ENCODE measurements at places on chromosomes 5 and 9.

DNA sequence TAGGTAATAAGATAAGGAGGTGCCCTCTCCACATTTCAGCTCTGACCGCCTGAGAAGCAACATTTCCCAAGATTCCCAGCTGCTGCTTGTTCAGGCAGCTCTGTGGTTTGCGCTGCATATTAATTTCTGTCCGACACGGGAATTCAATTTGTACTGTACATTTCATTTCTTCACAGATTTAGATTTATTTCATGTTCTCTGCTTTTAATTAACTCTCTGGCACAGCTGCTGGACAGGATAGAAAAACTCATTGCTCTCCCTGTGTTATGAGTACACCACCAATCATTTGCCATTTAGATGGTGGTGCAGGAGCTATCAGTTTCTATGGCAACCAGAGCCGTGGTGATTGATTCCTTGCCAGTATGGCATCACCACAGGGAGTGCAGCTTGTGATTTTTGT, 558.5 kb downstream of the DMRTA1 start:
- DNase-seq = no peak

DNA sequence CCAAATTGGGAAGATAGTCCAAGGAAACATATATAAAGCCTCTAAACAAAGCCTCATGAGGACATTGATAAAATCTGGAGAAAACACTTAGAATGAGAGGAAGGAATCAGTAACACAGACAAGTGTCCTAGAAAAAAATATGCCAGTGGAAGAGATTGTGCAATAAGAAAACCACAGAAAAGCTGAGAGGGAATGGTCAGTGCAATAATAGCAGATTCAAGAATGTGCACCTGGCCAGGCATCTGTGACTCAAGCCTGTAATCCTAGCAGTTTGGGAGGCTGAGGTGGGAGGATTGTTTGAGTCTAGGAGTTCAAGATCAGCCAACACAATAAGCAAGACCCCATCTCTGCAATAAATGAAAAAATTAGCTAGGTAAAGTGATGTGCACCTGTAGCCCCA, 691.2 kb upstream of the CDH6 start:
- DNase-seq = no peak

- no peak for DNase-seq
Measured at GRCh38 chr5:136143763-136144162, 11.1 kb downstream of the SMAD5 start.

- no peak for DNase-seq
Measured at GRCh38 chr5:139277171-139277570, 16.4 kb upstream of the MATR3 start.

GRCh38 chr5:57324861-57325260, 151.0 kb downstream of the GPBP1 start:
- DNase-seq = no peak

DNA sequence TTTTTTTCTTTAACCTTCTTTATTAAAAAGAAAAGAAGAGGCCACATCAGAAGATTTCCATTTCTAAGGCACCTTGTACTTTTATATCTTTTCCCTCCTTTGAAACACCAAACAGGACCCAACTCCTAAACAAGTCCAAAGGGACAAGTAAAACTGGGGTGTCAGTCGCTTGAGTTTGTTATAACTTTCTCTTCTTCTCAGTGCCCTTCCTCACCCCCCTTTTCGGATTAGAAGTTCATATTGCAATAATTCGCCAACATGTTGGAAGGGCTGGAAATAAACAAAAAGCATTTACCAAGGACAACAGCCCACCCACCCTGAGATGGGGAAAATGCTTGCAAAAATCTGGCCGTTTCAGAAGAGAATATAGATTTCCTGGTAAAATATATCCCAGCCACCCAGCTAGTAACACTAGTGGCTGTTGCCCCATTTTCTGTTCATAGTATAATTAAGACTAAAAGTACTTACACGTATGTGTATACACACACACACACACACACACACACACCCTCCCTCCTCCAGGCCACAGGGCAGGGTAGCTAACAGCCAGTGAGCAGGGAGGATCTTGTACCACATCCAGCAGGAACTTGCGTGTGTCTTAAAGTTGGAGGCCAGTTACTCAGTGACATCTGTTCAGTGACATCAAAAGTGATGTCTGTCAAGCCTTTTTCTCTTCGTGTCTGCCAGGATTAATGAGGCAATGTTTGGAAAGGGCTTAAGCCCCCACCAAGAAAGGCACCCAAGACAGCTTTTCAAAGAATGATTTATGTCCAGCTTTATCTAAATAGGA, 149.1 kb upstream of the KLF4 start:
- DNase-seq = peak; percentile 4

GRCh38 chr5:153974131-153974812, 64.4 kb downstream of the FAM114A2 start:
- no peak for DNase-seq

DNA sequence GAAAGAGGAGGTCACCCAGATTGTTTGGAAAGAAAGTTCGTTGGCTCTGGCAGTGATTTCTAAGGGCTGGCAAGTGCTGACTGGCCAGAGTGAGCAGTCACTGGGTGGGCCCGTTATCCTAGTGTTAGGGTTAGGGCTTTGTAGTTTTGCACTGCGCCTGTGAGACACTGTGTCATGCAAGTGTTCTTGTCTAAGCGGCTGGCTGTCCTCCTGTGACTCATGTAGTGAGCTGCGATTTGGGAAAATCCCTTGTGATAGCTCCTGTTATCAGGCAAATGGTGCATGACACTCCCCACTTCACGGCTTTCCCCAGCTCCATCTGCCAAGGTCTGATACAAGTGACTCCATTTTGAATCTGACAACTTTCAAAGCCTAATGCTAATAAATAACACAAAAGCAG, 526.0 kb upstream of the ADAMTS16 start:
- no peak for DNase-seq

DNA sequence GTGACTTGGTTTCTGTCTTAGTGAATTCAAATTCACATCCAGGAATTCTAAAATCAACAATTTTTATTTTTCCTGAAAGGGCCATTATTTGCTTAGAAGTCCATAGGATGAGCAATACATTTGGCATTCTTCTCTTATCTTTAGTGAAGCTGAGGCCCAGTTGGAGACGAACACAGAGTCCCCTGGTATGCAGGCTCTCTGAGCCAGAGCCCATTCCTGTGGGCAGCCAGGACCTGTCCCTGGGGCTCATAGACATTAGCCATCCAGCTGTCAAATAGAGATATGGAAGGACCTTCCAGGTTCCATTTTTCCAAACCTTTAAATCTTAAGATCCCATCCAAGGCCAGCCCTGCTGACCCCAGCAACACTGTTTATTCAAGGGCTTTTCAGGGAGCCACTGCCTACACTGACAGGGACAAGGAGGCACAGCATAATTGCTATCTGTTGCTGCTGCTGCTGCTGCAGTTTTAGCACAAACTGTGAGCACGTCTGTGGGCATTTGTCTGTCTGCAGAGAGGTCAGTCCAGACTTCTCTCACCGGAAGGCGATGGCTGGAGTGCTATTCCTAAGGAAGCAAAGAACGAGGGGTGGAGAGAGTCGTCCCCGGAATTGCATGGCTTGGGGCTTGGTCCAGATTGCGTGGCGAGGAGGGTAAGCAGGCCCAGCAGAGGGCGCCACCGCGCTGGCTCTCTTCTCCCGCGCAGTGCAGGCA, 639.0 kb downstream of the CCDC171 start:
- peak; percentile 19 for DNase-seq

GRCh38 chr5:5422819-5423515, 490 bp downstream of the ICE1 start:
- no peak for DNase-seq

- no peak for DNase-seq
Measured at GRCh38 chr9:133961226-133962165, 30.6 kb downstream of the VAV2 start.

DNA sequence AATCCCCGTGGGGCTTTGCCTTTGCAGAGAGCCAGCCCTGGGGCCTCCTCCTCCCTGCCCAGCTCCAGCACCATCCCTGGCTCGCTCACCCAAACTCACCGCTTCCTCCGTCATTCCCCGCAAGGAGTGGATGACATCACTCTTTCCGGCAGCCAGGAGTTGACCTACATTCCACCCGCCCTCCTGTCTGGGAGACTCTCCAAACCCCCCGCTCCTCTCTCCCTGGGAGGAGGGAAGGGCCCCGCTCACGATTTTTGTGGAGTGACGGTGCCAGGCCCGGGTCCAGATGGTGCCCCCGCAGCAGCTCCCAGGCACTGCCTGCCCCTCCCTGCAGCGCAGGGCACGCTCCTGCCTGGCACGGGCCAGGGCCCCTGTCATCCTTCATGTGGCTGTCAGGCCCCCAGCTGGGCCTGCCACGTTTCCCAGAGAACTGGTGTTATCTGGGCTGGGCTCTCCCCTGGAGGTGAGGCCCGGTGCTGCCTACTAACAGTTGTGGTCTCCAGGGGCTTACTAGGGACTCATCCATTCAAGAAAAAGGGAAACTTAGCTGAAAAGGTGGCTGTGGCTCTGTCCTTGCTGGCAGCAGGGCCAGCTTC, 52.3 kb downstream of the NTNG2 start:
- no peak for DNase-seq

GRCh38 chr5:150529555-150529954, 21.6 kb downstream of the NDST1 start:
- DNase-seq = no peak

- no peak for DNase-seq
Measured at GRCh38 chr9:109286571-109286977, 34.3 kb downstream of the EPB41L4B start.

GRCh38 chr9:100426530-100427365, at the start of gene MSANTD3:
TSS of gene MSANTD3 (plus strand) at chr9:100427143. CDS start at chr9:100441939, 14,796 bp downstream.
- DNase-seq = peak; percentile 39

GRCh38 chr5:150329881-150330876, 27.3 kb upstream of the TCOF1 start:
- no peak for DNase-seq

DNA sequence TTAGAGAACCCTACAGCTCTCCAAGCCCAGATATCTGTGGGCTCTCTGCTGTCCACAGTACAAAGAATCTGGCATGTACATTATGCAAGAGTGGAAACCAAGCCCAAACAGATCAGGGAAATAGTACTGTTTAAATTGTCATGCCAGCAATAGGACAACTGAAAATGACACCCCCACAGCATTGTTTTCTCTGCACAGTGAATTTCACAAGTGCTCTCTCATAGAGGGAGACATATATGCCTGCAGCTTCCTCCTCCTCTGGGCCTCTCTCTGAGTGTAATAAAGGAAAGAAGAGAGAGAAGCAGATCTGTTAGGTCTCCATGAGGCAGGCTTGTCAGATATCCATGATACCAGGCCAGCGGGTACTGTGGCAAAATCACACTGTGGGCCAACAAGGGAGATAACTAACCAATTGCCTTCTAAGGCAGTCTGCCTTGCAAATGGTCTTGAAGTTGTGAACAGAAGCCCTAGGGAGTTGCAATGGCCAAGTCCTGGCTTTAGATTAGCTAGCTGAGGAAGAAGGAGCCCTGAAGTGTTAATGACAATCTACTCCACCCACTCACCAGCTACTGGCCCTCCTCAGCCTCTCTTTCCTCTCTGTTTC, 54.4 kb upstream of the JMY start:
- DNase-seq = no peak

DNA sequence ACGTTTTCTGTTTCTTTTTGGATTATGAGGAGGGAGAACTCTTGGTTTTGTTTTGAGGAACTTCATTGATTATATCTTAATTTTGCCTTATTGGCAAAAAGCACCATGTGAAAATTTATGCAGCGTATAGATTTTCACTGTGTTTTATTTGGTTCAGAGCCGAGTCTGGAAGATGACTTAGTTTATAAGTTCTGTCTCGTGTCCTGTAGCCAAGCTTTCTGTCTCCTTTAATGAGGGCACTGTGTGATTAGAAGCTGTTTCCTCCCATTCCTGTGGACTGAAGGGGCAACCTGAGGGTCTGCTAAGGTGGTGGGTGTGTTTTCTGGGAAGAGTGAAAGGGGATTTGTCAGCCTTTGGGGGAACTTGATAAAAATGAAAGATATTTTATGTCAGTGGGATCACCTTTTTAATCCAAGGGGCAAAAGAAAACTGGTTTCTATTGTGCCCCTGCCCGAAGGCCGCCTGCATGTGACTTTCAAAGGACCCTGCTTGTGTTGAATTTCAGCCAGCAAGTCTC, 262.1 kb downstream of the FANCC start:
- DNase-seq = no peak

DNA sequence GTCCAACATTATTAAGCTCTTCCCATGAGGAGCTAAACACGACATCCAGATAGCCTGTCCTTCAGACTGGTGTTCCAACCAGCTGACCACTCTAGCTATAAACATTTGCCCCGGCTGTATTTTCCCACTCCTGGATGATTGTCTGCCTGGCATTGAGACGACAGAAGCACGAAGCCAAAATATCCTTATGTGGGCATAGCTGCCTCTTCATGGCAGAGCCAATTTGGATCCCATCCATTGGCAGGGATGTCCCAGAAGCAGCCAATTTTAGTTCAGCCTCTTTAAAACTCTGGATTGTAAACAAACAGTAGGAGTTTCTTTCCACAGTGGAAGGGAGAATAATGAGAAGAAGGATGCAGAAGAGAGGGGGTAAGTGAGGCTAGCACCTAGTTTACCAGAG, 507.6 kb downstream of the CETN3 start:
- DNase-seq = no peak

- DNase-seq = no peak
Measured at GRCh38 chr5:156330141-156330870, 3.3 kb downstream of the SGCD start.

DNA sequence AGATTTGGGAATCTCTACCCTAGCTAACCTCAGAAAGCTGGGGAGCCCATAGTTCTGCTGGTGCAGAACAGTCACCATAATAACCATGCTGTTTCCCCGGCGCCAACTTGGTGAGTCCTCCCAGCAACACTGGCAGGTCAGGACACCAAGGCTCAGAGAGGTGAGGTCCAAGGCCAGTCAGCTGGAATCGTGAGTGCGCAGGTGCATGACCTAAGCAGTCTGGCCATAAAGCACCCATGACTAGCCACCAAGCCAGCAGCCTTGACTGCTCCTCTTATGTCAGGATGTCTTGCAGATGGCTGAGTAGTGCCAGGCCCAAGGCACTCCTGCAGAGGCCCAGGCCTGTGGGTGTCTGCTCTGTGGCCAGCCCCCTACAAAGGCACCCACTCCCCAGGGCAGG, 2.6 kb downstream of the RNF44 start:
- peak; percentile 43 for DNase-seq

DNA sequence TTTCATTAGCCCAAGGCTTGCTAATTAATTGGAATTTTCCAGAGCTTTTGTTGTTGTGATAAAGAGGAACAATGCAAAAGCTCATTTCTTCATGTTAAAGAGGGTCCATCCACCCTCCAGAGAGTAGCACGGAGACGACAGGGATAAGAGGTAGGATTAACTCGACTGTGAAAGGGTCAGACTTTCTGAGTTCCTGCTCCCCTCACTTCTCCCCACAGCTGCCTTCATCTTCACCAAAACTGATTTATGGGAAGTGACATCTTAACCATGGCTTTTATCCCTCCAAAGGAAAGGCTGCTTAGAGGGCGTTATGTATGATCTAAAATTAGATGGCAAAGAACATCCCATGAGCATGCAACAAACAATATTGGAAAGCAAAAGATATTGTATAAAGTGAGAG, 135.5 kb downstream of the GLIS3 start:
- DNase-seq = no peak

DNA sequence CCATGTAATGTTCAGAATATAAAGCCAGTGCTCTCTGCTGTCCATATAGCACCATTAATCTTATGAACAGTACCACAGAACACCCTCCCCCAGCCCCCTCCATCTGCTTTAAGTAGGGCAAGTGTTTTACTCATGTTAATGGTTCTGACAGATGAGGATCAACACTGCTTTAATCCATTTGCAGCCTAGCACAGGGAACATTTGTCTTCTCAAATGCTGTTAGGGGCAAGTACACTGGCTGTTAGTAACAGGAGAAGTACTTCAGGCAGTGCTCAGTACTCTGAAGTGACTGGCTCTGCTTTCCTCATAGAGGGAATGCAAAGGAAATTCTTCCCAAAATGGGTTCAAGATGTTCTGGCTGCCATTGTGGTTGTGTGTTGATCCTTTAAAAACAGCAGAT, 202.6 kb downstream of the DCP2 start:
- no peak for DNase-seq
